ENCODE measurements at places on chromosomes 4 and X.

DNA sequence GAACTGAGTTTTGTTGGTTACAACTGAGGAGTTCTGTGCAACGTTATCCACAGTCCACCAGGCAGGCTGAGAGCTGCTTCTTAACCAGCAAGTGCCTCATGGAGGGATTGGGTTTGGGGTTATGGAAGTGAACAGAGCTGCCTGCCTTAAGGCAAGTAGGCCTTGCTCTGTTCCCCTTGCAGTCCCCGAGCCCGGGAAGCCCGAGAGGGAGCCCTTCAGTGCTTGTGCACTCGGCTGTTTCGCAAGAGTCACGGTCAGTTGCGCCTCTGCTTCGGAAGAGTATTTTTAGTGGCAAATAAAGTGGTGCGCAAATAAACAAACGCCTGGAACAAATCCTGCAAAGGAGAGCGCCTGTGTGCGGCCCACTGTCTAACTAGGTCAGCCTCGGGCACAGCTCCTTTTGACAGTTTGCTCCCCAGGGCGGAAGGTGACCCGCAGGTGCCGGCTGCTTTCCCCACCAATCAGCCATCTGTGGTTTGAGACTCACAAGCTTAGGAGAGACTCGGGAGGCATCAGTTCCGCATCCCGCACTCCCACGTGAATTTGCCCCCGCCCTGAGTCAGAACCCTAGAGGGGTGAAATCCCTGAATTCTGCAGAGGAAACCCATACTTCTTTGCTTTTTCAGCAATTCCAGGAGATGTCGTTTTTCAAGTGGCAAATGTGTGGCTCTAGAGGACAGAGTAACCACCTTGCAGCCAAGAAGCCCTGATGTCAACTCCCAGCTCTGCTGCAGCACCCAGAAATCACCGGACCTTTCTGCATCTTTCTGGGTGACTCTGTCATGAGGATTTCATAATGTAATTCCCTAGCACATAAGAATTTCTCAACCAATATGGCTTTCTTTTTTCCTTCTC lies 56.8 kb downstream of the LGI2 start:
- no peak for DNase-seq

GRCh38 chr4:1770245-1770644 lies 22.8 kb upstream of the FGFR3 start:
- DNase-seq, result no peak

GRCh38 chr4:125735102-125735501 lies 420.3 kb downstream of the FAT4 start:
- no peak for DNase-seq

DNA sequence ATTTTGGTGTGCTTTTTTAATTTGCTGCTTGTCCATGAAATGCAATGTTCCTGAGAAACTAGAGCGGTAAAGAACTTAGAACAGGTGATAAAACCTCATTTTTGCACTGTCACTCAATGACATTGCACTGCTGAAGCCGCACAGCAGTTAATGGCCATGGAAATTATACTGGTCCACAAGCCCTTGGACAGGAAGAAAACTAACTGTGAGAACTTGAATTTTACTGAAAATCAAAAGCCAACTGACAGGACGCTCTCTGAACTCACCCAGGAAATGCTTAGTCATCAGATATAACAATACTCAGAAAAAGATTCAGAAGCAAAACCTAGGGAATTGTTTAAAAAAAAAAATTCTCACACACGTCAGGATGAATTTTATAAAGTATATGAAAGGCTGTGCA lies 246.4 kb upstream of the SLC7A11 start:
- no peak for DNase-seq

GRCh38 chrX:109782994-109783700 lies 50.1 kb upstream of the ACSL4 start:
- DNase-seq, result no peak

- no peak for DNase-seq
These were observed 589.2 kb upstream of the NR3C2 start for GRCh38 chr4:149031399-149031798.

- no peak for DNase-seq
These were observed 47.4 kb downstream of the FREM3 start for GRCh38 chr4:143653031-143653430.

DNA sequence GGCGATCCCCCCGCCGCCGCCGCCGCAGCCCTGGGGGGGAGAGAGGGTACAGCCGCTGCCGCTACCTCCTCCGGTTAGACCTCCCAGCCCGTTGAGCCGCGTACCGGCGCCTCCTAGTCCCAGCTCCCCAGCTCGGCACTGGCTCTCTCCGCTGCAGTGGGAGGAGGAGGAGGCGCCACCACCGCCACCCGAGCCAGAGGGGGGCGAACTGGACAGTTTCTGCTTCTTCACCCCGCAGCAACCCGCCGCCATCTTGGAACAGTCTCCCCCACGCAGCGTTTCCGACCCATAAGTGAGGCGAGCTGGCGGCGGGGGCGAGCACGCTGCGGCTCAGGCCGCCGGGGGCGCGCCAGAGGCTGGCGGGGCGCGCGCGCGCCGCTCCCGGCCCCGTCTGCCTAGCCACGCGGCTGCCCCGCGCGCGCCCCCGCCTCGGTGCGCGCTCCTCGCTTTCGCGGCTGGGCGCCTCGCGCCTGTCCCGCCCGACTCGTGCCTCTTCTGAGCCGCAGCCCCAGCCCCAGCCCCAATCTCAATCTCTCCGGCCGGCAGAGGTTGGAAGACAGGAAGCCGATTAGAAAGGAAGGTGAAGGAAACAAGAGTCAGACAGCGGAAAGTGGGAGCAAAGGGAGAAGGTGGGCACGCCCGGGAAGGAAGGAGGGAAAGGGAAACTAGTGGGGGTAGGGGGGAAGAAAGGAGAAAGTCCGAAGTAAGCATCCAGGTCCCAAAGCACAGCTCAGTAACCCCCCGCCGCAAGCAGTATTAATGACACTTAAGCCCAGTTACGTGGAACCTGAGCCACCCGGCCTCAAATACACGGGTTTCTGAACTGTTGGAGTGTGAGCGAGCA lies at the start of gene AMMECR1:
AMMECR1 (minus strand) TSS at position 266 of the 844 bp plus-strand sequence; CDS start at position 252, 14 bp downstream.
- DNase-seq, result peak; percentile 92

DNA sequence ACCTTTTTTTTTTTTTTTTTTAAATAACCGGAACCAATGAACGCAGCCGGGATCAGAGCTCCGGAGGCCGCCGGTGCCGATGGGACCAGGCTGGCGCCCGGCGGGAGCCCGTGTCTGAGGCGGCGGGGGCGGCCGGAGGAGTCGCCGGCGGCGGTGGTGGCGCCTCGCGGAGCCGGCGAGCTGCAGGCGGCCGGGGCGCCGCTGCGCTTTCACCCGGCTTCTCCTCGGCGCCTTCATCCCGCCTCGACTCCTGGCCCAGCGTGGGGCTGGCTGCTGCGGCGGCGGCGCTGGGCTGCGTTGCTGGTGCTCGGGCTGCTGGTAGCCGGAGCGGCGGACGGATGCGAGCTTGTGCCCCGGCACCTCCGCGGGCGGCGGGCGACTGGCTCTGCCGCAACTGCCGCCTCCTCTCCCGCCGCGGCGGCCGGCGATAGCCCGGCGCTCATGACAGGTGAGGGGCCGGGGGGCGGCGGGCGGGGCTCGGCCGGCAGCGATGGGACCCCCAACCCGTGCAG lies 337 bp downstream of the STIM2 start:
- peak; percentile 82 for DNase-seq

GRCh38 chrX:8390771-8391170 lies 73.9 kb upstream of the VCX3B start:
- DNase-seq, result no peak

- no peak for DNase-seq
These were observed 13.7 kb downstream of the STAG2 start for GRCh38 chrX:123975180-123975579.

DNA sequence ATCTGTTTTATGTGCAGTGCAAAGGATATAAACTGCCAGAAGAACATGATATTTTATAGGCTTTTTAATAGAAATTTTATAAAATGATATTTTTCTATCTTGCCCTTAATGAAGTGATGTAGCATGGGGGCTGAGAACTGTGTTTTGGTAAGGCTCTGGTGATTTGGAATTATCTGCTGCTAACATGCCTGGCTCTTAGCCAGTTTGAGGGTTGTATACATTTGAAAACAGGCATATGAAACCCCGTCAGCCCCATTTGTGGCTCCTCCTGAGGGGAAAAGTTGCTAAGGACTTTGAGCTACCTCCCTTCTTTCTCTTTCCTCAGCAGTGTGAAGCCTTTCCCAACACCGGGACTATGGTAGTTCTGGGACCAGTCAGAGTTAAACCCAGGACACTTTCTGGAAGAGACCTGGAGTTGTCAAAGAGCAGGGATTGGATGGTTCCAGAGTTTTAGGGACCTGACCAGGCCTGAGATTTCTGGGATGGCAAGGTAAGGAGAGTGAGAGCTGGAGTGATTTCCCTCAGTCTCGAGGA lies 4.7 kb downstream of the SFRP2 start:
- no peak for DNase-seq

DNA sequence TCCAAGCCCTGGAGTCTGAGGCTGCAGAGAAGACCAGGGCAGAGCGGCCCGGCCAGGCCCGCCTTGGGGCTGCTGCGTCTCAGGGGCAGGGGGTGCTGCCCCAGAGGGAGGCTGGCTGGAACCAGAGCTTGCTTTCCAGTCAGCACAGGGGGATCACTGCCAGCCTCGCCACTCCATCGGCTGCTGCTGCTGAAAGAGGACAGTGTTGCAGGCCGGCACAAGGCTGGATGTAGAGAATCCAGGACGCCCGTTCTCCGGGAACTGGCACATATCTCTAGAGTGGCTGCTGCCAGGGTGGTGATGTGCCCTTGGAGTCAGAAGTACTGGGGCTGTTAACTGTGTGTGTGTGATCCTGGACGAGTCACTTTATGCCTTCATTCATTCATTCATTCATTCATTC lies 31.9 kb upstream of the SORCS2 start:
- DNase-seq, result peak; percentile 22

Data from activated effector memory CD4-positive, alpha-beta T cell treated with anti-CD3 and anti-CD28 coated beads, Interleukin-2, amount 50 U/mL, for 16 hours (primary cell).